ENCODE measurements at places on chromosomes 12 and 14. TPM values are rescaled to one million over a fixed set of nuclear protein-coding genes. Genes with fewer than 3 reads are reported as not detected.

DNA sequence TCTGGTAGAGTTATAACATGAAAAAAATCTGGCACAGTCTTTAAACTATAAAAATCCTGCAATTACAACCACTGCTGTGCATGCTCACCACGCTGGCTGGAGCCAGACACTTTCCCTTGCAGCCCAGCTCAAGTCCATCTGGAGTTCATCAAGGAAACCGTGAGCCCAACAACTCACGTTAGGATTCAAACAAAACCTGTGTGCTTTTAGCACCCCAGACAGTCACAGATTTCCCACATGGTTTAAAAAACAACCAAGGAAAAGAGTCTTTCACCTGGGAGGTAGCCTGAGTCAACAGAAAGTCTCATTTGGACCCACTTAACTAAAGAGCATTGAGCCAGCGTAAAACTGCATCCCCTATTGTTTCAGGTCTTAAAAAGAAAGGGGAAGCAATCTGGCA is 4.7 kb downstream of the LRIG3 start:
- no peak for DNase-seq

- DNase-seq: no peak
These were observed 5.0 kb upstream of the CYP46A1 start for GRCh38 chr14:99679111-99679510.

DNA sequence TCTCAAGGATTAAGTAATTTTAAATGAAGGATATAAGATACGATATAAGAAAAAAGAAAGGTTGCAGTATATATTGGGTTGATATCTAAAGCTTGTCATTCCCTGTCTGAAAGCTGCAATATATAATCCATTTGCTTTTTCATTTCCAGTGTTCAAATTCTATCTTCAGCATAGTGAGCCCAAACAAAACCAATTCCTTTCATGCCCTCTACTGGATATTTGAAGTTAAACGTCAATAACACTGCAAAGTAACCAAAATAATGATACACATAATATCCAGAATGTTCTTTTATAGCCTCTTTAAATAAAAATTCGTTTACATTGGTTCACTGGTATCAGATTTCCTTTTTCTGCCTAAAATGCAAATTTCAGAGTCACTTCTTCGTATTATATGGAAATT is 64.5 kb upstream of the DAAM1 start:
- DNase-seq: no peak

DNA sequence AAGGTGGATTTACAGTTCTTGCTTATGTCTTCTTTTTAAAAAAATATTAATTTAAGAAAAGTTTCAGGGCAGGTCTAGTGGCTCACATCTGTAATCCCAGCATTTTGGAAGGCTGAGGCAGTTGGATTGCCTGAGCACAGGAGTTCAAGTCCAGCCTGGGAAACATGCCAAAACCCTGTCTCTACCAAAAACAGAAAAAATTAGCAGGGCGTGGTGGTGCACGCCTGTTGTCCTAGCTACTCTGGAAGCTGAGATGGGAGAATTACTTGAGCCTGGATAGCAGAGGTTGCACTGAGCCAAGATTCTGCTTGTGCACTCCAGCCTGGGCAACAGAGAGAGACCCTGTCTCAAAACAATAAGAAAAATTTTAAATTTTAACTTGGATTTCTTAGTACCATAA is 5.4 kb upstream of the TAS2R46 start:
- no peak for DNase-seq

CPNE8 gene
- 4.6 TPM for total RNA-seq

CDCA3 gene
- 96.5 TPM for total RNA-seq

NKX2-1 gene
- not detected for total RNA-seq

Data from activated CD4-positive, alpha-beta memory T cell treated with anti-CD3 and anti-CD28 coated beads, Interleukin-2, amount 10 ng/mL, durations not matched to agents 7 days and 5 days (primary cell).